ENCODE measurements at places on chromosomes 2 and 18.

- no peak for DNase-seq
These were observed 11.5 kb upstream of the TMEM237 start for GRCh38 chr2:201654616-201655384.

GRCh38 chr18:10481831-10482230 lies 27.4 kb downstream of the APCDD1 start:
- no peak for DNase-seq

DNA sequence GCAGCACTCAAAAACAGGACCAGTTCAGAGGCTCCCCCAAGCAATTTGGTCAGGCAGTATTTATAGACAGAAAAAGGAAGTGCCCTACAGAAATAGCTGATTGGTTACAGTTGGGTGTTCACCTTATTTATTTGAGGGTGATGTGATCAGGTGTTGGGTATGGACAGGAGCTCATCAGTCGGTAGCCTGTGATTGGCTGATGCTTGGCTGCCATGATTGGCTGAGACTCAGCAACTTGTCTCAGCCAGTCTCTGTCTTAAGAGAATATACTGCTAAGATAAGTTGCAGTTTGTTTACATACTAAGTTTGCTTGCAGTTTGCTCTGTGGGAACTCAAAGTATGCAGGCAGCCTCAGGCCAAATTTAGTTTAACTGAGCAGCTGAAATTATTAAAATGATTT lies 9.4 kb downstream of the ABCG8 start:
- no peak for DNase-seq

GRCh38 chr2:36697424-36698066 lies 1.0 kb downstream of the VIT start:
- DNase-seq, result no peak

DNA sequence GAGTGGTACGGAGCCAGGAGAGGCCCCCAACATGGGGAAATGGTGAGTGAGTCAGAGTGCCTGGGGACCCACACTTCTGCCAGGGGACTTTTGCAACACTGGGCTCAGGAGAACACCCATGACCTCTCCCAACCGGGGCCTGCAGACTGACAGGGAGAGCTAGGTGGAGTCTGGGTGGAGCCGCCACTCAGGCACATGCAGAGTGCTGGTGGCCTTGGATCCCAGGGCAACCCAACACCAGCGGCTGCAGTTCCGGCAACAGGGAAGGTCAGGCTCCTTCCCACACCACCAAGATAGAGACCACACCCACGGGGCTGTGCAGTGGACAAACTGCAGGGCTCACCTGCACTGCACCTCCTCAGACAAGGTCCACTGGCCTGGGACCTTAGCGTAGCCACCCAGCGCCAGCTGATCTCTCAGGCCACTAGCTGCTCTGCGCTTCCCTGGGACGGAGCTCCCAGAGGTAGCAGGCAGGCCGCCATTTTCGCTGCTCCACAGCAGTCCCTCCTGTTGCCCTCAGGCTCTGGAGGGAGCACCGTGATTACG lies 99.0 kb downstream of the EFEMP1 start:
- DNase-seq, result no peak

DNA sequence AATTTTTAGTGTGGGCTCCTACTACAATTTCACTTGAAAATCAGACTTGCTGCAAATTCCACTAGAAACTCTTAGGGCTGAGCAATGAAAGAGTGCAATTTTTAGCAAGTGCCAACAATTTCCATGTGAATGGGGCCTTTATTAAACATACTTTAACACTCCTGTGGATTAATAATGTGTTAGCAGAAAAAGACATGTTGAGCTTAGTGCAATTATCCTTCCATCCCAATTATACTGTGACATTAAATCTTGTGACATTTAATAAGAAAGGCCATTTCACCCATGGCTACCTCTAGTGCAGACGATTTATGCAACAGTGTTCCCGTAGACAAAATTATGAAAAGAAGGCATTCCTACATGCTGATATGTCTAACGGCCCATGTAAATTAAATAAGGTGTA lies 639.7 kb downstream of the STK39 start:
- no peak for DNase-seq

- no peak for DNase-seq
These were observed 79.7 kb upstream of the IGFBP5 start for GRCh38 chr2:216775043-216775453.

DNA sequence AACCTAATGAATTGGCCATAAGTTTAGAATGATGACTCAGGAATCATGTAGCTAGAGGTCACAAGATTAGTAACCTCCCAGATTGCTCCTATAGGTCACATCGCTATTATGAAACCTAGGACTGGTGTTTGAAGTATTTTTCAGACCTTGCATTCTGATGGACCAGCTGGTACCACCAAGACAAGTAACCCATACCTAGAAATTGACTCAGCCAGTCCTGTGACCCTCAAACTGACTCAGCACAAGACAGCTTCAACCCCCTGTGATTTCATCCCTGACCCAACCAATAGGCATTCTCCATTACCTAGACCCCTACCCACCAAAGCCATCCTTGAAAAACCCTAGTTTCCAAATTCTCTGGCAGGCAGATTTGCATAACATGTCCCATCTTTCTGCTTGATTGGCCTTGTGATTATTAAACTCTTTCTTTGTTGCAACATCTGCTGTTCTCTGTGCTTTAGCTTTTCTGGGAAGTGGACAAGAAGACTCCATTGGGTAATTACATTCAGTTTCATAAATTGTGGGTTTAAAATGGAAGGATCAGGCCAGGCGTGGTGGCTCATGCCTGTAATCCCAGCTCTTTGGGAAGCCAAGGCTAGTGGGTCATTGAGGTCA lies 254.9 kb downstream of the IRS1 start:
- DNase-seq, result no peak

DNA sequence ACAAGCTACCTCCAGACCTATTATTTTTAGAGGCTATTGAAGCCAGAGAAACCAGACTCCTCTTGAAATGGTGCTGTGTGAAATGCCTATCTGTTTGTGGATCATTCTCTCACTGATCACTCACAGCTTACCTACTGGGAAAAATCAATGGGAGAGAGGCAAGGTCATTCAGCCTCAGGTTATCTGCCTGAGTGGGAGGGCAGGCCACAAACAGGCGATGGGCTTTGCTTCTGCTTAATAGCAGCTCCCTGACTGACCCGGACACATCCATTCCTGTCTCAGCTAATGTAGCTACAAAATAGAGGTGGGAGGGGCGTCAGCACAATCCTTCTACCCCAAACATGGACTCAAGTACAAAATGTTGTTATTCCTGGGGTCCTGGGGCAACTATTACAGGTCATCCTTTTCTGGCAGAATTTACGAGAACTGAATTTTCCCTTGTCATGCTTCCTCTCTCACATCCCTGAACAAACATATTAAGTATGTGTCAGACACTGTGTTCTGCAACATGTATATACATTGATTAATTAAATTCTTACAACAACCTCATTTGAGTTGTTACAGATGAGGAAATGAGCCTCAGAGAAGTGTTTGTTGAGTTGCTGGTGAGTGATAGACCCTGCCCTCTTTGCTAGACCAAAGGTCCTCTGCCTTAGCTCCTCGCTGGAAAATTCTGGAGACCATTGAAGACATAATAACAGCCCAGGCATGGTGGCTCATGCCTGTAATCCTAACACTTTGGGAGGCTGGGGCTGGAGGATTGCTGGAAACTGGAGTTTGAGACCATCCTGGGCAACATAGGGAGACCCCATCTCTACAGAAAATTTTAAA lies 60.5 kb downstream of the CDK15 start:
- no peak for DNase-seq

- DNase-seq, result no peak
These were observed 483.2 kb downstream of the METTL4 start for GRCh38 chr18:2087877-2088673.

DNA sequence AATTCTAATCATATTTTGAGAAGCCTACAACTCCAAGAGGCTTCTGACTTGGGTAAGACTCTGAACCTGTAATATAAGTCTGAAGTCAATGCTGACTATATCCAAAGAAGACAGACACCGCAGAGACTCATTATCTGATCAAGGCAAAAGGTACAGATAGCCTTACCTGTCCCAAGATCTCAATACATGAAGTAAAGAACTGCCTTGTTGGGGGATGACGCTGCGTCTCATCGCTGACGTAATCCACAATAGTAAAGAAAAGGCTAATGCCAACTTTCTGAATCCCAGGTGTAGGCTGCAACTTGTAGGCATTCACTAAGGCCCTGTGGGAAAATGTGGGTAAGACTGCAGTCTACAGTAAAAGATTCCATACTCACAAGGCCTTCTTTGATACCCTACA lies 62.1 kb downstream of the SIGLEC15 start:
- no peak for DNase-seq

GRCh38 chr18:59062643-59063006 lies 77.1 kb upstream of the SEC11C start:
- no peak for DNase-seq

DNA sequence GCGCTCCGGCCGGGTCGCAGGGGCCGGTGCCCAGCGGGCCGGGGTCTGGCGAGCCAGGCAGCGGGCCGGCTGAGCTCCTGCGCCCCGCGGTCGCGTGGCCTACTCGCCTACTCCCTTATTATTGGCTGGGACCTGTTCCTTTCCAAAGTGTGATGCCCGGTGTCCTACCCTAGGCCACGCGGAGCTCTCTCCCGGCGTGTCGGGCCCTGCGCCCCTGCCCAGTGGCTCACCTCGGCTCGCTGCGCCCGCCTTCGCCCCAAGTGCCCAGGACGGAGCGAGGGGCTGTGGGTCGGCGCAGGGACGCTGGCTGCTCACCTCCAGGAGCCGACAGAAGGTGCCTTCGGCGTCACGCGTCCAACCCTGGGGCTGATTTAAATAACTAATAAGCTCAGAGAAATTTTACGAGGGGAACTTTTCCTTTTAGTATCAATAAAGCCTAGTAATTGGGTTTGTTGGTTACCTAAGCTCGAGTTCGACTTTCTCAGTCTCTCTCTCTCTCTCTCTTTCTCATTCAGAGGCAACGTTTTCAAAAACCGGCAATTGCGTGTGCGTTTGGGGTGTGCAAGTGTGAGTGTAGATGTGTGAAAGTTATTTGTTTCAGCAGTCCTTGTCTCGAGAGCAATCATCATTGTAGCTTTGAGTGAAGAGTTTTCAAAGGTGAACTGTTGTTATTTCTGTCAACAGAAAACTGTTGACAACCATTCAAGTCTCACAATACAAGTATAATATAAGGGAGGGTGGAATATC lies 7.0 kb upstream of the SATB2 start:
- DNase-seq, result no peak

DNA sequence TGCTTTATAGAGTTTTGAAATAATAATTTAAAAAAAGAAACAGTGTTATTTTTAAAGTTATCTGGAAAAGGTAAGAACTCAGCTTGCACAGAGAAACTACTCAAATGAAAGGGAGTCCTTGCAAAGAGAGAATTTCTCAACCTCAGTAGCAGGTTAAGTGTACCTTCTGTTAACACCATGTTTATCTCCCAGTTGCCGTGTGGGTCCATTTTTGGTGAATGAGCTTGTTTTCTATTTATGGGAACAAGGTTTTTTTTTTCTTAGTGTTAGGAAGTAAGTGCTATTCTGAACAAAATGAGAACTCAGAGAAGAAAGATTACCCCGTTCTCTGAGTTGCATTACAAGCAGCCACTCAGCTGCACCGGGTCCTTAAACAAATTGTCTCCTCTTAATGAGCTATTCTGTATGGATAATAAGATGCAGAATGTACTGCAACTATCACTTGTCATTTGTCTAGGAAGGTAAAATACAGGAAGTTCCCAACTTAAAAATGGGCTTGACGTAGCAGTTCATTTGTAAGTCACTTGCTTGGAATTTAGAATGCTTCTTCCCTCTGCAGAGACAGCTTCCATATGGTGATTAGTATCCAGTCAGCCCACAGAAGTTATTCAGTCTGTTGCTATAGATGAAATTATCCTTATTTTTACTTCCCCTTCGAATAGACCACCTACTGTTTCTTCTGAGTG lies 74.9 kb downstream of the LTBP1 start:
- no peak for DNase-seq

GRCh38 chr2:99960790-99961189 lies 181.6 kb downstream of the AFF3 start:
- DNase-seq, result no peak

- DNase-seq, result peak; percentile 66
These were observed 577 bp downstream of the EHBP1 start for GRCh38 chr2:62705859-62706720.

DNA sequence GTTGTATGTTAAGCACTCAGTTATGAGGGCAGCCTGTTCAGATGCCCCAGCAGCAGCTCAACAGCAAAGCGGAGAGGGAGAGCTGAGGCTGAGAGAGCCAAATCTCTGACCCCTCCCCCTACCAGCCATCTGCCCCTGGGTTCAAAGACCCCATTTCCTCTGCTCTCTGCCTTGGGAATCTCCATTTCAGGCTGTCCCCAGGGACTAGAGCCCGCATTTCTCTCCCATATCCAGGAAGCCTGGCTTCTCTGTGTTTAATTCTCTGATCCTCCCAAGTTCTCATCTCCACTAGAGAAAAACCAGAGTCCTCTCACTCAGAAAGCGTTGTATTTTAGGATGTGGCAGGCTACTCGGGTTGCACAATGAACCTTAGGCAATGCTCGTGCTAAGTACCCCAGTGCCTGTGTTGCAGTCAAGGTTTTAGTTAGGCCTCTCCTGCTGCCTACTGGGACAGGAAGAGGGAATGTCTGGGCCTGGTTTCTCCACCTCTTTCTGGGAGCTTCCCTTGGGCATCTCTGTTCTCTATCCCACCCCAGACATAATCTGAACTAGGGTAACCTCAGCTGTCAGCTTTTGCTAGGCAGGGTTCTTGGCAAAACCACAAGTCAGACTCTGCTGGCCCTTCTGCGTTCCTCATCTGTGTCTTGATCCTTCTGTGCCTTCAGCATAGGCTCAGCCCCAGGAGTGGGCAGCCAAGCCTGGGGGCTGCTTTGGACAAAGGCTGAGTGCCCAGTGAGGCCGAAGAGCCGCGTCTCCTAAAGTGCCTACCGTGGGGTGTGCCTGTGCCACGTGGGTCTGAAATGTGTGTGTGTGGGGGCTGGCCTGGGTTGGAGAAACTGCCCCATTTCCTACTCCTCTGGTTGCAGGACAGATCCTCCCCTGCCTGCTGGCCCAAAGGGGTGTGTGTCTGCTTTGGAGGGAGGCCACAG lies 96.8 kb downstream of the STPG4 start:
- DNase-seq, result no peak

GRCh38 chr18:11752116-11752911 lies 63.2 kb downstream of the GNAL start:
- no peak for DNase-seq

DNA sequence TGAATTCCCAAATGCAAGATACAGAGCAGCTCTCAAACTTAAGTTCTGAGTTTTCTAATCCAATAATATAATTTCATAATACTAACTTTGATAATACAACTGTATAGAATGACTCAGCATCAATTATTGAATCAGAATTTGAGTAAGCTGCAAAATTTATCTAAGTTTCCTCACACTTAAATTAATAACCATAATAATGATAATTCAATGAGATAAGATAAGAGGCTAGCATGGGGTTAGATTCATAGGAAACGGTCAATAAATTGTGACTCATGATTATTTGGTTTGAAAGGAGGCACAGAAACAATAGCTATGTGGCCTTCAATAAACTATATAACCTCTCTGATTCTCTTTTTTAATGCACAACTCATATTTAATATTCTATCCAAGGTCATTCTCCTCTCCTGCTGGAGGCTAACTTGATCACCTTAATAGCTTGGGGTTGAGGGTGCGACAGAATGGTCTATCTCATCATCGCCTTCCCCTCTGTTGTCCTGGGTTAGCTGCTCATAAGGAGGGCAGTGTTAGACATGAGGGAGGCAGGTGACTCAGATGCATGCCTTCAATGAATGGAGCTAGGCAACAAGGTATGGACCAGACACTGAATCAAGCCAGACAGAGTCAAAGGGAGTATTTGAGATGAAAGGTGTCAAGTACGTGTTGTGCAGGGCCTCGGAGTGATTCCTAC lies 36.2 kb upstream of the BMP10 start:
- DNase-seq, result no peak

Data from NCI-H1092 (cell line).